Activated naive CD4-positive, alpha-beta T cell treated with anti-CD3 and anti-CD28 coated beads, Interleukin-2, amount 50 U/mL, for 16 hours (primary cell): ENCODE measurements at places on chromosomes 3 and 15.

- DNase-seq = no peak
These were observed 8.7 kb downstream of the BTD start for GRCh38 chr3:15610082-15610759.

DNA sequence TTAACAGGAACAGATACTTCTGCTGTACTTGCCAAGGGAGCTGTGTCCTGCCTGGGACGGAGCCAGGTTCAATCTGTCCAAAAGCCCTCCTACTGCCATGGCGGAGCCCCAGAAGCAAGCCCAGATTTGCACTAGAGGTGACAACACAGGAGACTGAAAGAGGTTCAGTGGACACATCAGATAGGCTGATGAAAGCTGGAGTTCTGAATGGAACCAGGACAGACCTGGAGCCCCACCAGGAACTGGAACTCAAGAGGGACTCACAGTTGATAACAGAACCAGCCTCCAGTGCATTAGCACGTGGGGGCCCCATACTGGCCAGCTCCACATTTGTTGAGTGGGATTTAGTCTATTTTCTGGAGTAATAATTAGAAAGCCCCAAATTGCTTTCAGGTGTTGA is 315.5 kb downstream of the ARRDC4 start:
- no peak for DNase-seq

DNA sequence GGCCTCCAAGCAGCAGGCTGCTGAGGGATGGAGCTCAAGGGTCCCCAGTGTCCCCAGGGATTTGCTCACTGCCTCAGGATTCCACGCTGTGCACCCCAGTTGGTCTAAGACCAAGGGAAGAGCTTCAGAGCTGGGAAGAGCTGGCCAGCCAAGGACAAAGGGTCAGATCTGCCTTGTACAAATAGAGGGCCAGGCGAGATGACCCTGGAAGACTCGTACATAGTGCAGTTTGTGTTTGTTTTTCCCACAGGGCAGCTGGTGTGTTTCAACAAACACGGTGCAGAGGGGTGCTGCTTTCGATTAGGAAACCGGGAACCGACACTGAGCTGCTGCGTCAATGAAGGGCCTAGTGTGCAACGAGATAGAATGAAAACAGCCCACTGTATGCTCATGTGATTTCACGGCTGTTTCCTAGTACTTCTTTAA is 56.1 kb upstream of the TRPM1 start:
- no peak for DNase-seq

- DNase-seq = no peak
These were observed 1.3 kb downstream of the RNU5B-1 start for GRCh38 chr15:65305776-65306175.

GRCh38 chr3:36707623-36708409 is 56.5 kb downstream of the DCLK3 start:
- no peak for DNase-seq
